Right atrium auricular region (tissue), 2 donors: ENCODE measurements at places on chromosomes 6 and 20.

GRCh38 chr6:52416629-52417151 lies 3.5 kb upstream of the EFHC1 start:
- no peak for DNase-seq

DNA sequence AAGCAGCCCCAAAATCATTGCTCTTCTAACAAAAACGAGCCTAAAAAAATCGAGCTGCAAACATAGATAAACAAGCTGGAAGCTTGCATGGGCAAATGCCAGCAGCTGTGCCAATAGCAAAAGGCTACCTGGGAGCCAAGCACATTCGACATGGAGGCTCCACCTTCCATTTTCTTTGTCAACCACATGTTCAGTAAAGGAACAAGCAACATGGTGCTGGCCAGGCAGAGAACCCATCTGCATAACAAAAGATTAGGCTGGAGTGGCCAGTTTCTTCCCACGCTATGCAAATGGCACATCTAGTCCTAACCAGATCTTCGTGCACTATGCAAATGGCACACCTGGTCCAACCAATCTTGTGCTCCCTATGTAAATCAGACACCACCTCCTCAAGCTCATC lies 110.5 kb downstream of the KIF16B start:
- no peak for DNase-seq

- peak; percentile 28 for DNase-seq
Observed at GRCh38 chr20:24966317-24967012, 17.4 kb downstream of the CST7 start.

DNA sequence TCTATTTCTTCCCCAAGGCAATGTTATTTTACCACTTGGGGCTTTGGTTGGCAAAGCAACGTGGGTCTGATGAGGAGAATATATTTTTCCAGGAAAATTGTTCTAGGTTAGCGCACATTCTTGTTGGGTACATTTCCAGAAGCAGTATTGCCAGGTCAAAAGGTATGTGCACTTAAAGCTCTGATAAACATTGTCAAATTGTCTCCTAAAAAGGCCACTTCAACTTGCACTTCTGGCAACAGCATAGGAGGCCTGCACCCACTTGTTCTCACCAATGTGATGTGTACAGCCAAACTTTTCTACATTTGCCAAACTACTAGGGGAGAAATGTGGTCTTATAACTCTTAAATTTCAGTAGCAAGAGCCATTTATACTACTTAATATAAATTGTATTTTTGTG lies 197.5 kb upstream of the COL21A1 start:
- no peak for DNase-seq

GRCh38 chr20:55977690-55978459 lies 27.4 kb downstream of the CBLN4 start:
- no peak for DNase-seq

GRCh38 chr6:7185561-7185960 lies 77.8 kb downstream of the RREB1 start:
- no peak for DNase-seq

GRCh38 chr6:11097476-11097875 lies 3.8 kb downstream of the SMIM13 start:
- no peak for DNase-seq

DNA sequence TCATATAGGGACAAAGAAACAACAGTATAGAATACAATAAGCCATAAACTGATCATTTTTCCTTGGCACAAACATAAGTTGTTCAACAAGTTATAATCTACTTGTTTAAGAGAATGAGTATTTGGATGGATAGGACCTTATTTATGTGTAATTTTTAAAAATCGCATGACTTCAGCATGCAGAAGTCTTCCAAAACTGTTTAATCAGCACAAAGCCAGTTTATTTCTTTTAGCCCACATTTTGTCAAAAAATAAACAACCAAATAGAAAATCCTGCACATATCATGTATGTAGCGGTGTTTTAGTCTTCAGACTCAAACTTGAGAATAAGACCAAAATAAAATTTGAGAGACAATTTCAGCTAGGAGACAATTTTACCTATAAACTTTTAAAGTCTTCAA lies 304.7 kb downstream of the TRDN start:
- DNase-seq, result no peak

- no peak for DNase-seq
Observed at GRCh38 chr6:16496210-16496609, 257.8 kb downstream of the GMPR start.

- peak; percentile 58 for DNase-seq
Observed at GRCh38 chr6:168226902-168227318, 92.7 kb downstream of the DACT2 start.

GRCh38 chr20:60001108-60001507 lies 42.9 kb downstream of the CDH26 start:
- DNase-seq, result no peak

GRCh38 chr20:12949429-12949980 lies 59.3 kb upstream of the SPTLC3 start:
- no peak for DNase-seq

- DNase-seq, result no peak
Observed at GRCh38 chr6:134162932-134163331, 110.5 kb upstream of the SLC2A12 start.

DNA sequence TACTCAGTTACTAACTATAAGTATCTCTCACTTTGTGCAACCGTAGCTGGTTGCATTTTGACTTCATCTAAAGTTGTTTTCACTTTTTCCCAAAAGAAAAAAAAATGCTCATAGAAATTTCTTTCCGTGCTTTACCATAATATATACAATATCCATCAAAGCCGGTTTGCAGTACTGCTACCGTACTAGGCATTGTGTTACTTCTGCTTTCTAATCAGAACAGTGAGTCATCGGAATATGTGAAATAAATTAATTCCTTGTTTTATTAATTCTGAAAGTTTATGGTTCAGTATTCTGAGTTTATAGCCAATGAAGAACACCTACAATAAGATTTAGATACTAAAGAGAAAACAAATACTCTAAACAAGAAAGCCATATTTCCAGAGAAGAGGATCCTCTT lies 72.5 kb downstream of the TNFRSF21 start:
- DNase-seq, result no peak

DNA sequence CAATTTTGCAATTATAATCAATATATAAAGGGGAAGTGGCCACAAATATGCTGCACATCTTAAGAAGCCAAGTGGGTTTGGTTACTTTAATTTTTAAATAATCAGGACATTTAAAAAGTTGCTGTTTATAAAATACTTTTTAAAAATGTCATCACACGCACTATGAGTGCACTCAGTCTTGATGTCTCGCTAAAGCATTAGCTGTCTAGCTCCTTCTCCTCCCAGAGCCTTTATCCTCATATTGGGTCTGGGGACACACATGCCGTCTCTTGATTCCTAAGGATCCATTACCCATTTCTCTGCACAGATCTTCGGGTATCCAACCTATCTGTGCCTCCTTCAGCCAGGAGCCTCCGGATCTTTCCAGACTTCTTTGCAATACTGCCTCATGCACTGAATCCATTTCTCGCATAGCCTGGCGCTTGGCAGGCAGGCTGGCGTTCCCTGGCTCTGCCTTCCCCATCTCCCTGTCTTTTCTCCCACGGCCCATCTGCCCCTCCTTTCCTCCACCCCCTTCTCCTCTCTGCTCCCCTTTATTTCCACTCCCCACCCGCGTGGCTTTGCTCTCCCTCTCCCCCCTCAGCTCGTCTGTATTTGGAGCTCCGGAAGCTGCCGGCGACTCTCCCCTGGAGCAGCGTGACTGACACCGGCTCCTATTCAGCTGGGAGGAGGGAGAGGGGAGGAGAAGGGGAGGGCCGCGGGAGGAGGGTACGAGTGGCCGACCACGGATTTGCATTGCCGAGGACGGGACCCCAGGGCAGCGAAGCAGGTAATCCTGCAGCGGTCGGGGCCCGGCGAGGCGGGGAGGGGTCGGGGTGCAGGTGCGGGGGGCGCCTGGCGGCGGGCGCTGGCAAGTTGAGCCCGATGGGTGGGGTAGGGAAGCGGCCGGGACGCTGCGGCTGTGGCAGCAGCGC lies at the start of gene CAP2:
Gene CAP2, plus strand, starts transcription at position 618 of the 914 bp plus-strand sequence. CDS start 27,961 bp downstream, outside the sequence.
- DNase-seq, result peak; percentile 67

GRCh38 chr20:20946122-20946759 lies 159.9 kb downstream of the LINC00237 start:
- DNase-seq, result no peak

DNA sequence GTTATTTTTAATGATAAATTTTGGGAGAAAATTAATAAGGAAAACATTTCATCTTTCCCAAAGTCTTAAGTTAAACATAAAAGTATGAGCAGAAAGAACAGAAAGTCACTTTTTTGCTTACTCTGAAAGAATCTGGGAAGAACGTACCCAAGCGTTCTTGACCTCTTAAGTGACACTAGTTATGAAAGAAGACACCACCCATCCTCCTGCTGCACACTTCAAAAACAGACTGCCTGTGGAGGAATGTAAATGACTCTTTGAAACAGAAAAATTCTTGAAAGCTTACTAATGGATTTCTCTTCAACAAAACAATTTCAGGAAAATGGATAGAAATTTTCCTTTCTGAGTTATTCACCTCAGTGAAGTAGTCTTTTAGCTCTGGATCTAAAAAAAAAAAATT lies 227.7 kb downstream of the MEI4 start:
- no peak for DNase-seq

DNA sequence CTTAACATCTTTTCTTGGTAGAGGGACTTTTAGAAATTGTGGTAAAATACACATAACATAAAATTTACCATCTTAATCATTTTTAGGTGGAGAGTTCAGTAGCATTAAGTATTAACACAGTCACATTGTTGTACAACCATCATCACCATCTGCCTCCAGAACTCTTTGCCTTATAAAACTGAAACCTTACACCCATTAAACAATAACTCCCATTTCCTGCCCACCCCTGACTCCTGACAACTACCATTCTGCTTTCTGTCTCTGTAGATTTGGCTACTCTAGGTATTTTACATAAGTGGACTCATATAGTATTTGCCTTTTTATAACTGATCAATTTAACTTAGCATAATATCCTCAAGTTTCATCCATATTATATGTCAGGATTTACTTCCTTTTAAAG lies 88.7 kb downstream of the ZHX3 start:
- DNase-seq, result no peak

DNA sequence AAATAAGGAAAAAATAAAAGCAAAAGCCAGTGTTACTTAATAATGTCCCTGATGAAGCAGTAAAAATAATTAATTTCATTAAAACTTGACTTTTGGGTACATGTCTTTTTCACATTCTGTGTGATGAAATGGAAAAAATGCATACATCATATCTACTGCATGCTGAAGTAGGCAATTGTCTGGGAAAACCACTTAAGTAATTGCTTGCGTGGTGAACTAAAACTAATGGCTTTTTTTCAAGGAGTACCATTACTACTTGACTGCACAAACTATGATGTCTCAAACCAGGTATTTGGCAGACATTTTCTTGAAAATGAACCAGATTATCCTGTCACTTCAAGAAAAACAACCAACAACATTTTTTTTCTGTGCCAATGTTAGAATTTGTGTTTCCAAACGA lies 91.3 kb upstream of the AKIRIN2 start:
- no peak for DNase-seq

DNA sequence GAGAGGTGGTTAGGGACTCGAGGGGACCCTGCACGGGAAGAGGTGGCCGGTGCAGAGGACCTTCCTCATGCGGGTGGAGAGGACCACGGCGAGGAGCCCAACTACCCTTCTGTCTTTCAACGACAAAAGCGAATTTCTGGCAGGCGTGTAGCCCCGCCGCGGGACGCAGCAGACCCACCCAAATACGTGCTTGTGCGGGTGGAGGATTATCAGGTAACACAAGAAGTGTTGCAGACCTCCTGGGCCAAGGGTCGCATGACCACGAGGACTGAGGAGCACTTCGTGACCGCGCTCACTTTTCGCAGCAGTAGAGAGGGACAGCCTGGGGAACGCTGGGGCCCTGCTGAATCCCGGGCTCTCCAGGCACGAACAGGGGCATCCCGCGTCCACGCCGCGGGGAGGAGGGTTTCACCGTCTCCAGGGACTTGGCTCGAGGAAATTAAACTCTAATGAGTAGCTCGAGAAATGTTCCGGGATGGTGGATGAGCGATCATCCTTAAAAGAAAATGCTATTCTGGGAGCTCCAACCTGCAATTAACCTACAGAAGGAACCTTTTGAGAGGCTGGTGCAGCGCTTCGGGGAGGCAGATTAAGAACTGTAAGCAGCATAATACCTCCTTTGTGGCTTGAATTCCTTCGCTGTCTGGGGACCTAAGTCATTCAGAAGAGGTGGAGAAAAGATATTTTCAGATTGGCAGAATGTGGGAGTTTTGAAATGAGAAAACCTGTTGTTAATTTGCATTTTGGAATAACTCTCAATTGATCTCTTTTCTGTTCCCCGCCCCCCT lies 804 bp downstream of the C6orf141 start:
- no peak for DNase-seq

DNA sequence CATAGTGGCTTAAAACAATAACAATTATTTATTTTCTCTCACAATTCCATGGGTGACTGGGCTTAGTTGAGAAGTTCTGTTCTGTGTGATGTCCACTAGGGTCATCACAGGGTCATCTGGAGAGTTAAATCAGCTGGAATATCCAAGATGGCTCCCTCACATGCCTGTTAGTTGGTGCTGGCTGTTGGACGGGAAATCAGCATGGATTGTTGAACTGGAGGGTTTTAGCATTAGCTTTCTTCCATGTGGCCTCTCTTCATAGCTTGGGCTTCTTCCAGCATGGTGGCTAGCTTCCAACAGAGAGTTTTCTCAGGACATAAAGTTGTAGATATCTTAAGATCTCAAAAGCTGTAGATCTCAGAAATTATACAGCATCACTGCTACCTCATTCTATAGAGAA lies 19.6 kb downstream of the MARCKS start:
- no peak for DNase-seq

GRCh38 chr20:2751347-2751877 lies 49.0 kb downstream of the CPXM1 start:
- DNase-seq, result no peak

DNA sequence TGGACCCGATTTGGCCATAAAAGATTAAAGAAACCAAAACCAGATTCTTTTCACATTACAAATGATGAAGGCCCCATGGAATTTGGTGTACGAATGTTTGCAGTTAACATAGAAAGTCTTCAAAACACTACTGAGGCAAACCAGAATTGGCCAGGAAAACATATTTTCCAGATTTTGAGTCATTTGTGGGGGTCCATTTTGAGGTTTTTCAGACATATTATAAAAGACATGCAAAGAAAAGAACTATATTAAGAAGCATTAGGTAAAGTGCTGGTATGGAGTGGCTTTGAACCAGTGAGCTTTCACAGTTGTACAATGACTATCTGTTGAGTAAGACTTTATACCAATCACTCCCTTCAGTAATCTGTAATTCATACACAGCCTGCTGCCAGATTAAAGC lies 168.9 kb upstream of the COL21A1 start:
- no peak for DNase-seq
